ENCODE measurements at places on chromosomes 2 and 18.

DNA sequence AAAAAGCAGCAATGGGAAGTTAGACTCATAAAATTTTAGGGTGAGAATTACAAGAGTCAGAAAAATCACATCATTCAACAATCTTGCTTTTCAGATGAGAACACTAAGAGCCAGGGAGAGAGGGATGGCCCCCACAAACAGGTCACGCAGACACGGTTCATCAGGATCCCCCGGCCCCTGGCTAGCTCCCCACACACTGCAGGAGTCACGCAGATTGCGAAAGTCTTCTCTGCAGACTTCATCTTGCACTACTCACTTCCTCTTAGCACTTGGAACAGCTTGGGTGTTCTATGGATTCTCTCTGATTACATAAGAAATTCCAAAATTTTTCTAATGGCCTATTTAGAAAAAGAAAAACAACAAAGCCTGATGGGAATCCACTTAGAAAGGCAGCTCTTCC is 21.6 kb upstream of the SULT1C2 start:
- DNase-seq, result no peak

DNA sequence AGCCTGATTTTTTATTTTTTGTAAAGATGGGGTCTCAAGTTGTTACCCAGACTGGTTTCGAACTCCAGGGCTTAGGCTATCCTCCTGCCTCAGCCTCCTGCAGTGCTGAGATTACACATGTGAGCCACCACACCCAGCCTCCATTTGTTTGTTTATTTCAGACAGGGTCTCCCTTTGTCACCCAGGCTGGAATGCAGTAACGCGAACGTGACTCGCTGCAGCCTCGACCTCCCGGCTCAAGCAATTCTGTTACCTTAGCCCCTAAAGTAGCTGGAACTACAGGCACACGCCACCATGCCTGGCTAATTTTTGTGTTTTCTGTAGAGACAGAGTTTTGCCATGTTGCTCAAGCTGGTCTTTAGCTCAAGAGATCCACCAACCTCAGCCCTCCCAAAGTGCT is 27.2 kb downstream of the UBXN4 start:
- no peak for DNase-seq

DNA sequence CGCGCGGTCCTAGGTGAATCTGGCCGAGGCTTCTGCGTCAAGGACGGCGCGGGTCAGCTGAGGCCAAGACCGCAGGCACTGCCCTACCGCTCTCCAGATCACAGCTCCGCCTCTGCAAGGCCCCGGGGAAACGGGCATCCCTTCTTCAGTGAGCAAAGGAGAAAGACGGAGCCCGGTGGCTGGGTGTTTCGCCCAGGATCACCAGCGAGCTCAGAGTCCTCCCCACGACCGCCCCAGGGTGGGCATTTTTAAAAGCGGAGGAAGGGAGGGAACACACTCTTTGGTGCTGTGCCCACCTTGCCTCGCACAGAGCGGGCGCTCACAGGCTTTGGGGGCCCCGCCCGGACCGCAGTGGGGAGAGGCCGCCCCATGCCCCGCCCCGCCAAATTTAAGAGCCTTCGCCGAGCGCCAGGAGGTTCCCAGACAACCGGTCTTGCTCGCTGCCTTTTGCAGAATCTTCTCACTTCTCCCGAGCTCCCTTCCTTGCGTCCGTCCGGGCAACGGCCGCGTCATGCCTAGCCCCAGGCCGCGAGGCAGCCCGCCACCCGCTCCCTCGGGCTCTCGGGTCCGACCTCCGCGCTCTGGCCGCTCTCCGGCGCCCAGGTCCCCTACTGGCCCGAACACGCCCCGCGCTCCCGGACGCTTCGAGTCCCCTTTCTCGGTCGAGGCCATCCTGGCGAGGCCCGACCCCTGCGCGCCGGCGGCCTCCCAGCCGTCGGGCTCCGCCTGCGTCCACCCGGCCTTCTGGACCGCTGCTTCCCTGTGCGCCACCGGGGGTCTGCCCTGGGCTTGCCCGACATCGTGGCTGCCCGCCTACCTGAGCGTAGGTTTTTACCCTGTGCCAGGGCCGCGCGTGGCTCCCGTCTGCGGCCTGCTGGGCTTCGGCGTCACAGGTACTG is at the start of gene NOTO:
NOTO (plus strand) TSS at position 419 of the 899 bp plus-strand sequence; CDS start at position 512, 93 bp downstream.
- no peak for DNase-seq

DNA sequence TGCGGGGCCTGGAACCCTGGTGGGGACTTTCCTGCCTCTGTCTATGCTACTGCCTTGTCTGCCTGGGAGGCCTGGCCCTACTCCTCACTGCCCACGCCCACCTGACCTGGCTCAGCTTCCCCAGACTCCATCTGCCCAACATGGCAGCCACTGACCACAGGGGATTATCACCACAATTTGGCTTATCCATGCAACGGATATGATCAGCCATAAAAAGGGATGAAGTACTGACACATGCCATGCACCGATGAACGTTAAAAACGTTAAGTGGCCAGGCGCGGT is 5.9 kb upstream of the KCNF1 start:
- no peak for DNase-seq

DNA sequence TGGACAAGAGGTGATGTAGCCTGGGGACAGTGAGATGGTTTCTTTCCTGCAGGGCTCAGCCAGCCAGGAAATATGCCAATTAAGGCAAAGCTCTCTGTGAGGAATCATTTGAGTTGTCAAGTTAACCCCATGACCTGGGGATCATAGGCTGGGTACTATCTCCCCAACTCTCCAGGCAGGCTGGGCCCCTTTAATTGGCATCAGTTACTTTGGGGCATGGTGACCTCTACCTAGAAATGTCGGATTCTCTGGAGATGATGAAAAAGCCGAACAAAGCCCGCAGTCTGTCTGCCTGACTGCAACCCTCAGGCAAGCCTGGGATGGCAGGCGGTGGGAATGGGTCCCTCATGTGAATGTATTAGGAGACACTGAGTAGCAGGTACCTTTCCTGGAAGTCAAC is 193.5 kb upstream of the SMAD2 start:
- no peak for DNase-seq
